ENCODE measurements at places on chromosomes 4 and X.

DNA sequence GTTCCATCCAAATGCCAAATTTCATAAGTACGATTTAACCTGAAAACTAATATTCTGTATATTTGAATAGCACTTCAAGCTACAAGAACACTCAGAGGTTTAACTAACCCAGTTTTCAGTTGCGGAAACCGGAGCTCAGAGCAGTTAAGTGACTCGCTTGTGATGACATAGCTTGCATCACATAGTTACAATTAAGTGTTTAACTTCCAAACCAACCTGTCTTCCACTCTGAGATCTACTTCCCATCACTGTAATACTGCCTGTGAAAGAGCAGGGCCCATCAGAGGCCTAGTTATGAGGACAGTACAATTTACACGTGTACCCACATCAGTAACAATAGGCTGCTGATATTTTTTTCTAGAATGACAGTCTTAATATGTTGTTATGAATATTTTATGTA lies 120.3 kb downstream of the MAD2L1 start:
- no peak for DNase-seq

- no peak for DNase-seq
These were observed 7.6 kb upstream of the VEGFD start for GRCh38 chrX:15391850-15392249.

DNA sequence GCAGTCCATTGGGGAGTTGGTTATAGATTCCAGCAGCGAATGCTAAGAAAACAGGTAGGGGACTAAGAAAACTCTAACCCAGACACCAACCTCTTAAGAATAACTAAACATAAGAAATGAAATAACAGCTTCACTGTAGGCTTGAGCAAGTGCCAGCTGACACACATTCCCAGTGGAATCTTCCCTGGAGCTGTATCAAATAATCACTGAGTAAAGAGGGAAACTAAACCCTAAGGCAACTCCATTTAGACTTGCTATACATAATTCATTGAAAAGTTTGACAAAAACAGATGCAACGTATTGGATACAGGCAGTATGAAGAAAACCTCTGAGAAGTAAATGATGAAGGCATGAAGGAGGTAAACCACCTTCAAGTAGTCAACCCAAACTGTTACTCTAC lies 293.5 kb downstream of the OPHN1 start:
- no peak for DNase-seq

DNA sequence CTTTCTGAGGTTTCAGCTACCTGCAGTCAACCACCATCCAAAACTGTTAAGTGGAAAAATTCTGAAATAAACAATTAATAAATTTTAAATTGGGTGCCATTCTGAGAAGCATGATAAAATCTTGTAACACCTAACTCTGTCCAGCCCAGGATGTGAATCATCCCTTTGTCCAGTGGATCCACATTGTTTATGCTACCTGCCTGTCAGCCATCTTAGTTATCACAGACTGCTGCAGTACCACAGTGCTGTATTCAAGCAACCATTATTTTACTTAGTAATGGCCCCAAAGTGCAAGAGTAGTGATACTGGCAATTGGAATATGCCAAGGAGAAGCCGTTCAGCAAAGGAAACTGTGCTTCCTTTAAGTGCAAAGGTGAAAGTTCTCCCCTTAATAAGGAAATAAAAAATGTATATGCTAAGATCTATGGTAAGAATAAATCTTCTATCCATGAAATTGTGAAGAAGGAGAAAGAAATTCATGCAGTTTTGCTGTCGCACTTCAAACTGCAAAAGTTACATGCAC lies 20.6 kb downstream of the CAMK2D start:
- no peak for DNase-seq

DNA sequence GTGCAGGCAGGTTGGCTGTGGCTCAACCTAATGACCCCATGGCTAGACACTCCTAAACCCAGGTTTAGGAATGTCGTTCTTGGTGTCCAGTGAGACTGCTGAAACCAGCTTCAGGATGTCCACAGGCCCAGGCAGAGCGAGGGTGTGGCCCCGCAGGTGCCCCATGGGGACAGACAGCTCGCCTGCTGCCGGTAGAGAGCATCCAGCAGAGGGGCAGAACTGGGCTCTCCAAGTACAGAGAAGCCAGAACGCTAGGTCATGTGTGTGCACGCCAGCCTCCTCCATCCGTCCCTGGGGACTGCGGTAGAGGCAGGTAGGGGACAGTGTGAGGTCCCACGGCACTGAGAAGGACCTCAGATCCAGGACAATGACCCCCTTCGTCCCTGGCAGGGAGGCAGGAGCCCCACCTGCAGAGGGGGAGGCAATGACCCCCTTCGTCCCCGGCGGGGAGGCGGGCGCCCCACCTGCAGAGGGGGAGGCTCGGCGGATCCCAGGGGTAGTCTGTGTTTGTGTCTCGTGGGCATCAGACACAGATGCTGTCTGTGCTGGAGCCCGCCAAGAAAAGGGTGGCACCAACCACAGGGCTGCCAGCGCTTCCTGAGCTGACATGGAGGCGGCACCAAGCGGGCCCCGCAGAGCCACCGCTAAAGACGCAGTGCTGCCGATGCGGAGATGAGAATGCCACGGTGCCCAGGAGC lies 118.4 kb downstream of the FAM53A start:
- DNase-seq = no peak

DNA sequence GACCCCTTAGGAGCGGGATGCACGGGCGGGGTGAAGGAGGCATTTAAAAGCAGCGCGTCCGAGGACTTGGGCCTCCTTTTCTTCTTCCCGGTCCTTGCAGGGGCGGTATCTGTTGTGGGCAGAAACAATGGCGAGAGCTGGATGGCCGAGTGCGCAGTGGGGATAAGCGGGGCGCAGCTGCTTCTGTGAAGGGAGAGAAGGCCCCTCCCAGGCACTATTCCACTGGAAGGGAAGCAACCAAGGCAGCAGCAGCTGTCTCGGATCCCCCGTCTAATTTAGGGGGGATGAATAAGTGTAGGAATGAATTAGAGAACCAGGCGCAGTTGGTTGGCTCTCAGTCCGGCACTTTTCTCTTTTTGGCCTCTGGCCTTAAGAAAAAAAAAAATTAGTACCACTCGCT lies 995 bp downstream of the SMARCA5 start:
- DNase-seq = peak; percentile 48

GRCh38 chr4:75028196-75028854 lies 95.4 kb downstream of the PARM1 start:
- no peak for DNase-seq

GRCh38 chr4:53076374-53076958 lies 214.3 kb downstream of the RASL11B start:
- no peak for DNase-seq

GRCh38 chrX:103399744-103400143 lies 23.4 kb downstream of the BEX3 start:
- no peak for DNase-seq

- no peak for DNase-seq
These were observed 918.4 kb downstream of the ADGRL3 start for GRCh38 chr4:62118558-62118957.

DNA sequence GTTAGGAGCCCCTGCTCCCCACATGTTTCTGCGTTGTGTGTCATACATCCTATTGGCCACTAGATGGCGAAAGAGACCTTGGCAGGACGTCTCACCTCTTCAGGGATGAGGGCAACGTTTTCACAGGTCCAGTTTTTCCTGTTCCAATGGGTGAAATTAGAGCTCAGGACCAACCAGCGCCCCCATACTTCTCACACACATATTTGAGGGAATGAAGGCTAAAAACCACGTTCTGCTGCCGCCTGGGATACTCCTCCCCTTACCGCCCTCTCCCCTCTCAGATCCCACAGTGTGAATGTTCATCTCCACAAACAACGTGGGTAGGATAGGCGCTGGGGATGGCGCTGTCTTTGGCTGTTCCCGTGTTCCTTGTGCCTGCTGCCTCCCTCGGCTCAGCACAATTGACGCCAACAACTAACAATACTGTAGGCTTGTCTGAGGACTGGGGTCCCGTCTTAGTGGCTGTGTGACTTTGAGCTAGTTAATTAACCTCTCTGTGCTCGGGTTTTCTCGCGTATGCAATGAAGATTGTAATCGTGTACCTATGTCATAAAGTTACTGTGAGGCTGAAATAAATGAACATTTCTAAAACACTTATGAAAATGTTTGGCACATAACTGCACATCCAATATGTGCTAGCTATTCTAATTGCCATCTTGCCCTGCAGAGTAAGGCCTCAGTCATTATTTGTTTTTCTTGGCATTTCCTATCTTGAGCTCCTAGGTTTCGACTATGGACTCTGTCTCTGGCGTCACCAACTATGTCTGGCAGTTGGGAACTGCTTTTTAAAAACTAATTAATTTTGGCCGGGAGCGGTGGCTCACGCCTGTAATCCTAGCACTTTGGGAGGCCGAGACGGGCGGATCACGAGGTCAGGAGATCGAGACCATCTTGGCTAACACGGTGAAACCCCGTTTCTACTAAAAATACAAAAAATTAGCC lies 181.3 kb upstream of the STK26 start:
- DNase-seq = peak; percentile 58

- no peak for DNase-seq
These were observed 430.6 kb downstream of the RPA4 start for GRCh38 chrX:97314345-97314744.

DNA sequence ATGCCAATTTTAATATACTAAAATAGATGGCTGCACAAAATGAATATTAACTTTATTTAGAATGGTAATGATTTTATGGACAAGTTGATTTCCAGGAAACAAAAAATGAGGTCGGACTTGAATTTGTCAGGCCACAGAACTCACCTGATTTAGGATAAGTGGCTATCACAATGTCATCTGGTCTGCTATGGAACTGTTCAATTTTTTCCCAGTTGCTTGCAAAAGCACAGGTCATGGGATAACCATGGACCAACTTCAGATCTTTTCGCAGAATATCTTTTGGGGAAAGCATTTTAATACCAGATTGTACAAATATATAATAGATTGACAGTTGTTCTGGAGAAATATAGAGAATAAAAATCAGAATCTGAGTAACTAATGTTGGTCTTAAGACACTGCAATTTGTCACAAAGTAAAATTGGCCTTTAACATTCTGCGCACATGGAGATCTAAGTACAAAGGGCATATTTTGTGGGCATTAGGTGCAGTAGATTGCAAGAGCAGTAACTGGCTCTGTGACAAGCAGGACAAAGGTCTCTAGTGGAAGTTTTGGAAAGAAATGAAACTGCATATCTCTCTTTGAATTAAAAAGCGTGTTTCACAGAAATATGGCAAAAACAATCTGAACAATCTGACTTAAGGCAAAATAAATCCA lies 5.4 kb downstream of the SULT1B1 start:
- DNase-seq = no peak

- no peak for DNase-seq
These were observed 21.9 kb upstream of the MRFAP1 start for GRCh38 chr4:6618386-6619115.

- no peak for DNase-seq
These were observed 22.5 kb upstream of the TCEAL4 start for GRCh38 chrX:103562801-103563200.

GRCh38 chr4:149311076-149311475 lies 504.6 kb downstream of the IQCM start:
- DNase-seq = no peak

GRCh38 chr4:125323654-125324053 lies 8.9 kb downstream of the FAT4 start:
- DNase-seq = no peak

DNA sequence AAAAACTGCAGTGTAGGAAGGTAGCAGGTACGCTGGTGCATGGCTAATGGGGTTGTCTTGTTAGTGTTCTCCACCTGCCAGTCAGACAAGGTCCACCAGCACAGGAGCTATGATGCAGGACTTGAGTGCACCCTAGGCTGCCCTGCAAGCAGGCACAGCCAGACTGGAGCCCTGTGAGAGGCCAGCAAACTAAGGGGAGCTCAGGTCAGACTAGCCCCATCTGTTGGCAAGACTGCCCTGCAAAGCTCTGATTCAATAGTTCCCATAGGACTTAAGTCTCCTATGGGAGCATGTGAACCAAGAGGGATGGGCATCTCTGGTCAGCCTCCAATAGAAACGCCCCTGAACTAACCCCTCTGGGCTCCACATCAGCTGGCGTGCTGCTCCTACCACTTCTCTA lies 1307.3 kb downstream of the C4orf33 start:
- no peak for DNase-seq

- DNase-seq = no peak
These were observed 57.5 kb downstream of the GPR82 start for GRCh38 chrX:41781500-41781899.

- no peak for DNase-seq
These were observed 2.3 kb upstream of the BTC start for GRCh38 chr4:74796631-74797030.

- DNase-seq = no peak
These were observed 136.4 kb upstream of the FAM9C start for GRCh38 chrX:13180807-13181206.

GRCh38 chr4:77155631-77156452 lies 1.2 kb upstream of the CCNG2 start:
- no peak for DNase-seq

GRCh38 chr4:11489453-11490083 lies 60.9 kb upstream of the HS3ST1 start:
- DNase-seq = no peak

GRCh38 chrX:74446876-74447275 lies 25.6 kb downstream of the SLC16A2 start:
- DNase-seq = no peak

DNA sequence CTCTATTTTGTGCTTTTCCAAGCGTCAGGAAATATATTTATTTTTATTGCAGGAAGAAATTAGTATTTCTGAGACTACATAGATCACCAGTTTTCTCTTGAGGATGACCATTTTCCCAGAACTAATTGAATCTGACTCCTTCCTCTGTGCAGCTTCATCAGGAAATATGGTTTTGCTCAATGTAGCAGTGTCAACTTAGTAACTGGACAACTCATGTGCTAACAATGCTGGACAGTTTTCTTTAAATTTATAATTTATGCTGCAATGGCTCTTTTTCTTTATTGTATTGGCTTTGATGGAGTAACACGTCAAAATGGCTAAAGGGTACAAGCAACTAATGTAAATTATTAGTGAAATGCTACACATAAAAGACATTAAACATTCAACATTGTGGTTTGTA lies 531.5 kb downstream of the ANKRD50 start:
- DNase-seq = no peak

Data from activated T-cell treated with anti-CD3 and anti-CD28 coated beads, Interleukin-2, amount 50 U/mL, for 48 hours (primary cell).